ENCODE measurements at places on chromosomes 5 and 9. TPM values are rescaled to one million over a fixed set of nuclear protein-coding genes. Genes with fewer than 3 reads are reported as not detected.

The YIPF5 gene
- 107 TPM for total RNA-seq

The SHC3 gene
- 6.5 TPM for total RNA-seq

The ADGRD2 gene
- not detected for total RNA-seq

The PCDHGA11 gene
- total RNA-seq, result 13.7 TPM

The RFESD gene
- total RNA-seq, result 1.3 TPM

The NACC2 gene
- total RNA-seq, result 19.4 TPM

The MEGF10 gene
- 6.3 TPM for total RNA-seq

The RASEF gene
- 0.39 TPM for total RNA-seq

The ZFP37 gene
- total RNA-seq, result 4.6 TPM

The EIF4E1B gene
- not detected for total RNA-seq

The OMD gene
- not detected for total RNA-seq

The GPR151 gene
- not detected for total RNA-seq

The TMEM252 gene
- total RNA-seq, result not detected

The IL13 gene
- not detected for total RNA-seq

The AGXT2 gene
- total RNA-seq, result not detected

The ADAMTS16 gene
- 0.52 TPM for total RNA-seq

The IFNA5 gene
- total RNA-seq, result not detected

The FAM240B gene
- not detected for total RNA-seq

The PIP5K1B gene
- not detected for total RNA-seq

All from epithelial cell of alveolus of lung (primary cell).